ENCODE measurements at places on chromosomes 2 and 18.

- no peak for DNase-seq
These were observed 130.5 kb upstream of the ITGA4 start for GRCh38 chr2:181326661-181327060.

DNA sequence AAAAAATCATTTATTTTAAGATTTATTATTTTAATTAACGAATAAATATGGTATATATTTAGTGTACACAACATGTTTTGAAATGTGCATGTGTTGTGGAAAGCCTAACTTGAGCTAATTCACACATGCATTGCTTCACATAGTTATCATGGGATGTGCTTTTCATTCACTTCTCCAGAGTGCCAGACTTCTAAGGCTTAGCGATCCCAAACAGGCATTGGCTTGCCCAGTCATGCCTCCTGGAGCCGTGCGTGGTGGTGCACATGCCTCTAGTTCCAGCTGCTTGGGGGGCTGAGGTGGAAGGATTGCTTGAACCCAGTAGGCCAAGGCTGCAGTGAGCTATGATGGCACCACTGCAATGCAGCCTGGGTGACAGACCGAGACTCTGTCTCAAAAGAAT, 40.5 kb downstream of the ARHGEF4 start:
- no peak for DNase-seq

DNA sequence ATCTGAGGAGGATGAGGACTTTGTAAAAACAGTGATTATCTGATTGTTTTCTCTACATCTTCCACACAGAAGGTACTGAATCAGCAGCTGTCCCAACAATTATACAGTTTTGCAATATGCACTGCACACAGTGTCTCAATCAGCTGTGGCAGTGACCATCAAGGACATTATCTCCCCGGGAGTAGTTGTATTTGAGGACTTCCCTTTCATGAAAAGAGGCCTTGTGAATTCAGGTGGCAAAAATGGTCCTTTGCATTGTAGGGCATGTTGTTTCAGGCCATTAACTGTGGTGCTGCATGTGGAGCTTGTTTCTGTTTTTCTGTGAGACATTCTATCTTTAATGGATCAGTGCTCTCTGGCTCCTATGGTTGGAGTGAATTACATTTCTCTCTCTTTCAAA, 779.4 kb upstream of the FSHR start:
- DNase-seq, result no peak

DNA sequence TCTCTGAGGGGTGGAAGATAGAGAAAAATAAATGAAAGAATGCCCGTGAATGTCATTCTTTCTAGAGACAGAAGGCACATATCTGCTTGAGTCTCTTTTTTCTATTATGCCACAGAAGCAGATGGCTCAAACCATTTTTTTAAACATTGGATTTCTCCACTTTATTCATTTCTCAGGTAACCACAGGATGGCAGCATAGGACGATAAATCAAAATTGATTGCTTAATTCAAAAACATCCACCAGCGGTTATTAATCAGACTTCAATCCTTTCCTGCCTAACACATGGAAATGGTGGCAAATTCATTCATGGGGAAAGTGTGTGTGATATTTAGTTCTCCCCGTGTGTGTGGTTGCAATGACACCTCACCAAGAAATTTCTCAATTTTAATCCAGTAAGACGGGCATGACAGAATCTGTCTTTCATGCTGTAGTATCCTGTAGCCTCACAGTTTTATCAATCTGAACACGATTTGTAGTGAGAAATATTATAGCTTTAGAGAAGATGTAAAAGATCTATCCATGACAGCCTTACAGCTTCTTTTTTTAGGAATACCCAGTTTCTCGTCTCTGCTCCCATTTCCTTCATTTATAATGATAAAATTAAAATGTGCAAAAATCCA, 72.2 kb downstream of the DSC3 start:
- DNase-seq, result peak; percentile 72

DNA sequence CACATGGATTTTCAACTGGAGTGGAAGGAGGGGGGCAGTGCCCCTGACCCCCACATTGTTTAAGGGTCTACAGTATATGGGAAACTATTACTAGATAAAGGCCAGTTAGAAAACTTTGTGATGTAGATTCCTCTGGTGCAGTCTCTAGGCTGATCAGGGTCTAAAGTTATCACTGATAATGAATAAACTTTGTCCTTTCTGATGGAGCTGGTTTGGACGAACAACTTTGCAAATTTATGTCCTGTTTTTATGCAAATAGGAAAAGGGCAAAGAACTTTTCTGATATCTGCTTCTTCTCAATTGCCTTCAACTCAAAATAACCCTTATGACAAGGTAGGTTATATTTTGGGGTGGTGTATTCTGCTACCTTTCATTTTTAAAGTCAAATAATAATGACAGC, 829.2 kb upstream of the ACVR2A start:
- no peak for DNase-seq

DNA sequence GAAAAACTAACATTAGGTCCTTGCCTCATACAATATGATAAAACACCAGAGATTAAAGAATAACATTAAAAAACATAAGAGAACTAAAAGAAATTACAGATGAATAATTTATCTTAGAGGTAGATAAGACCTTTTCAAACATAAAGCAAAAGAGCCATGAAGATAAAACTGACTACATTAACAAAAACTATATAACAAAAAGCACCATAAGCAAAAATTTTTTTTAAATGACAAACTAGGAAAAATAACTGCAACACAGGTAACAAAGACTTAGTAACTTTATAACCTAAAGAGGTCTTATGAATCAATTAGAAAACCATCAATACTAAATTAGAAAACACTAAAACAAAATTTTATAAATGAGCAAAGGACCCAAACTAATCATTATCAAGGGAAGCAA, 16.3 kb upstream of the SERTAD2 start:
- DNase-seq, result no peak

DNA sequence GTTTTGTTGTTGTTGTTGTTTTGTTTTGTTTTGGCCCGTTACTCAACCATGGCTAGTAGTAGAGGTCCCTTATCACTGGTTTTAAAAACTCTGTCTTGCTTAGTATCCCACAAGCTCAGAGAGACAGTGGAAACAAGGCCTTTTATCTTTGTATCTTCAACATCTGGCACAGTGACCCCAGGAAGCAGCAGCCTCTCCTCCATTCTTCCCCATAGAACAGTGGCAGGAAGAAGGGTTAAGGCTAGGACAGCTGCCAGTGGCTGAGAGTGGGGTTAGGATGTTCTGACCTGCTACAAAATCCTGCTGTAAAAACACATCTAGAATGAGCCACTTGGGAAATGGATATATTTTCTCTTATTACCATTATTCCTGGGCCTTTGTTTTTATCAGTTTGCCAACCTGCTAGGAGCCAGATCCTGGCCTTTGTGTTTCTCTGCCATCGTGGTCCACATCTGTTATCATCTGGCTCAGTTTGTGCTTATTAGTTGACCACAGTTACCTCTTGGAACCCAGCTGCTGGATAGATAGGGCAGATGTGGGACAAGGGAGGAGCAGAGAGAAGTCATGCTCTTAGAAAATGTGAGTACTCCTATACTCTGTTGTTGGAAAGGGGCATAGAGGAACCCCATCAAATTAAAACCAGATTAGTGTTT, 246.8 kb downstream of the AGPS start:
- DNase-seq, result no peak

- no peak for DNase-seq
These were observed 11.5 kb upstream of the RNU4ATAC start for GRCh38 chr2:121519153-121519552.

DNA sequence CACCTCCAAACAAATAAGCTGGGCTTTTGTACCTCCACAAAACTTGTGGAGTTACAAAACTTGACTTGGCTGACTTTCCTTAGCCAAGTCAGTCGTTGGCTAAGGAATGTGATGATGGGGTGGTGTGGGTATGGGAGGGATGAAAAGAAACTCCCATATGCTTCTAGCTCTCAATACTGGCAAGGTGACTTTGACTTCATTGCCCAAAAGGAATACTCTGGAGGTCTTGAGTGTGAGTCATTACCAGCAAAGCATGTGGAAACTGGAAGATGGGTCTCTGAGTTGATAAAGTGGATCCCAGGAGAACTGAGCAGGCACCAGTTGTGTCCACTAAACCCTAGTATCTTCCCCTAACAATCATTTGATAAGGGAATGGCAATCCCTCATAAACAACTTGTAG, 226.7 kb downstream of the GULP1 start:
- DNase-seq, result no peak

DNA sequence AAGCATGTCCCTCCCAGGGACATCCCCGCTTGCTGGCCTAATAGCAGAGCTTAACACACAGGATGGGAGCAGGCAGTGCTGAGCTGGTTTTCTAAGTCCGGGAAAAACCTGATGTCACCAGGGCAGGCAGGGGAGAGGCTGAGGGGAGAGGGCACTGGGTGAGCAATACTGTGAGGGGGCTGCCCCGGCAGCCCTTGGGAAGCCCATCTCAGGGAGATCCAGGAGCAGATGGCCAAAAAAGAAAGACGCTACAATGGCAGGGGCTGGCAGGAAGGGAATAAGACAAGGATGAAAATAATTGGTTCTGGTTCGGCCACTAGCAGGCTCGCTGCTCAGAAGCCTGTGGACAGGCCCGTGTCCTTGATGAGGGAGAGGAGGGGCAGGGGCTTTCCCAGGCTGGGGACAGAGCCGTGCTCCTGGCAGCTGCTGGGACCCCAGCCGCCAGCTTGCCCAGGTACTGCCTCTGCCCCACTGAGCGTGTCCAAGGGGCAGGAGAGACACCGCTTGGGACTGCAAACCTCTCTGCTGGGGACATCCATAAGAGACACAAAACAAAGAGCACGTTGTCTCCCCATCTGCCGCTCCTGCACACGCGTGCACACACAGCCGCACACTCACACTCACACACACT, 30.2 kb downstream of the SMAD7 start:
- DNase-seq, result no peak

DNA sequence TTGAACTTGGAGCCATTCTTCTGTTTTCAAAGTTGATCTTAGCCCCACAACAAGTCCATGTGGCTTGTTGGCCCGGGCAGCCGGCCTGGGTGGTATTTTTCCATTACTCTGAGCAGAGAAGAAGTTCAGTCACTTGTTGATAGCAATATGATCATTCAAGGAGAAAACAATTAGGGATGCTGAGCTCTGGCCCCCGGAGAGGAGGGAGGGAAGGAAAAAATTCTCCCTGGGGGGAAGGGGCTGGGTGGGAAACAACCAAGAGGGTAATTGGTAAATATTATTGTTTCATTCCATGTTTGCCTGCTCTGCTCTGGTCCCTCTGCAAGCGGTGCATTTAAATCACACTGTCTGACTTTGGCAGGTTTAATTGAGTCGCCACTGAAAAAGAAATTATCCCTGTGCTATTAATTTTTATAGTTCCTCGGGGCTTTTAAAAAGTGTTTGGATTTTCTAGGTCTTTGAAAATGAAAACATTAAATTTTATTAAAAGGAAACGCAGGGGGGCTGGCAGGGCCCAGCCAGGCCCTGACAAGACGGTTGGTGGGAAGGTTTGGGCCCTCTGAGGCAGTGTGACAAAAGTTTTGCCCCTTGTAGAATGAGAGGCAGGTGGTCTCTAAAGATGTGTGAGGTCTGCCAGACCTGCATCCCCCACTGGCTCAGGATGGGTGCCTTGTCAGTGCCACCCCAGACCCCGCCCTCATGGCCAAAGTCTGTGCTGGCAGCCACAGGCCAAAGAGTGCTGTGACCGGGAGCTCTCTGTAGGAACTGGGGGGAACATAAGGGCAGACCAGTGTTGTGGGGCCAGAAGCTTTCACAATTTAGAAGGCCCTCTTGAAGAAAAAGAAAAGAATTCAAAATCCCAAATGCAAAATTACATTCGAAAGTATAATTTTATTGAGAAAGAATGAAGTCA, 52.5 kb upstream of the SLC14A2 start:
- DNase-seq, result no peak

GRCh38 chr2:71665168-71666093, 212.1 kb downstream of the DYSF start:
- DNase-seq, result no peak

- DNase-seq, result peak; percentile 21
These were observed 479.1 kb downstream of the MBD2 start for GRCh38 chr18:53745224-53745967.

- peak; percentile 78 for DNase-seq
These were observed 53.7 kb upstream of the ARL4C start for GRCh38 chr2:234550511-234551107.

All from DMS53 (cell line).